ENCODE measurements at places on chromosomes 6 and 20.

GRCh38 chr20:59821201-59821600 lies 112.2 kb downstream of the SYCP2 start:
- DNase-seq = no peak

DNA sequence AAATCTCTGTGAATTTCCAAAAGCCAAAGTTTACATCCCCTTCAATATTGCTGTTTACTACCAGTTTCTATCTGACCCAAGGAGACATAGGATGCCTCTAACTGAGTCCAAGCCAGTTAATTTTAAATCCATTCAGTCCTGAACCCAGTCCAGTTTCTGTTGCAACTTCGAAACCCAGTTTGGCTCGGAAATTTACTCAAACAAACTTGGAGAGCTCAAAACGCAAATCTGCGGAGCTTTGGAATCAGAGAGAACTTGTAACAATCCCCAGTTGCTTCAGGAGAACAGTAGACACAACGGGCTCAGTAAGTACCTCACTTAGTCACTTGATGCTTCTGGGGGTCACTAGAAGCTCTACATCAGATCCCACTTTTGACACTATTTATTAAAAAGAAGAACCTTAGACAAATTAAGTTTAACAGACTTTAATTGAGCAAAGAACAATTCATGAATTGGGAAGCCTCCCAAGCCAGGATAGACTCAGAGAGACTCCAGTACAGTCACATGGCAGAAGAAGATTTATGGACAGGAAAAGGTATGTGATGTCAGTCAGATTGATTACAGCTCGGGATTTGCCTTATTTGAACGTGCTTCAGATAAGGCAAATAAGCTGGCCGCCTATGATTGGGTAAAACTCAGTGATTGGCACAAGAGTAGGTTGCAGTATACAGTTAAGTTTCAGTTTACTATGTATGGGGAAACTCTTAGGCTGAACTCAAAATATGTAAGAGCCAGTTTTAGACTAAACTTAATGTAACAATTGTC lies 118.0 kb downstream of the RFPL4B start:
- no peak for DNase-seq

DNA sequence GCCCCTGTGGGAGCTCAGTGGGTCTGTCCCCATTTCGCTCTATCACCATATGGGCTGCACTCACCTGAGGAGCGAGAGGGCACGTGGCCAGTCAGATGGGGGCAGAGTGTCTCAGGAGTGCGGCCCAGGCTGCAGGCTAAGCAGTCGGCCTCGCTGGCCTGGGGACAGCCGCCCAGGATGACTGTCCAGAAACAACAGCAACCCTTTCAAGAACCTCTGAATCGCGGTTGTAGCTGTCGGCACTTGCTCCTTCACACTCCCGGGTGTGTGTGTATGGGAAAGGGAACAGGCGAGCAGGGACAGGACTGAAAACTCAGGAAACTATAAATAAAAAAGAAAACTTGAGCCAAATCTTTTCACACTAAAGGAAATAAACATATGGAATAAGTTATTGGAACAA lies 63.1 kb downstream of the TFAP2A start:
- no peak for DNase-seq

DNA sequence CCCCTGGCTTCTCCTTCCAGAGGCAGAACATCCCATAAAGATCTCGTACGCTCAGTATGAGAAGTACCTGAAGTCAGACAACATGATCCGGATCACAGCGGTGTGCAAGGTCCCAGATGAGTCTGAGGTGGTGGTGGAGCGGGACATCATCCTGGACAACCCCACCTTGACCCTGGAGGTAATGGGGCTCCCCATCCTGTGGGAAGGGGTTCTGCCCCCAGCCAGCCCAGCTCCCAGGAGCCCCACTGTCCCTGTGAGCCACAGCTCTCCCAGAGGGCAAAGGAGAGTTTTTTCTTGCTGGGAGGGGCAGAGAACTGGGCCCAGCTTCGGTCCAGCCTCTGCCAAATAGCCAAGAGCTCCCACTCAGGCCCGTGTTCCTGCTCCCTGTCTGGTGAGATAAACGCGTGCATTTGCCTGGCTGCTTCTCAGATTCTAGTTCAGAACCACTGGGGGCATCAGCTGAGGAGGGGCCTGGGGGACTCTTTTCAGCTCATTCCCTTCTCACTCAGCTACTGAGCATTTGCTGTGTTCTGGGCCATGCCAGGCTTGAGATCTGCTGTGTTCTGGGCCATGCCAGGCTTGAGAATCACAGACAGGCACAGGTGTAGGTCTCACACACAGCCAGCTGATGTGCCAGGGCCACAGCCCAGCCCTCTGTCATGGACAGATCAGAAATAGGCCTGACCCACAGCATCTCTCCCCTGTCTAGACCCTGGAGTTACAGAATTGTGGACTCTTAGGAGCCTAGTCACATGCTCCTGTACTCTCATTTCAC lies 39.5 kb downstream of the TGM3 start:
- DNase-seq = no peak

DNA sequence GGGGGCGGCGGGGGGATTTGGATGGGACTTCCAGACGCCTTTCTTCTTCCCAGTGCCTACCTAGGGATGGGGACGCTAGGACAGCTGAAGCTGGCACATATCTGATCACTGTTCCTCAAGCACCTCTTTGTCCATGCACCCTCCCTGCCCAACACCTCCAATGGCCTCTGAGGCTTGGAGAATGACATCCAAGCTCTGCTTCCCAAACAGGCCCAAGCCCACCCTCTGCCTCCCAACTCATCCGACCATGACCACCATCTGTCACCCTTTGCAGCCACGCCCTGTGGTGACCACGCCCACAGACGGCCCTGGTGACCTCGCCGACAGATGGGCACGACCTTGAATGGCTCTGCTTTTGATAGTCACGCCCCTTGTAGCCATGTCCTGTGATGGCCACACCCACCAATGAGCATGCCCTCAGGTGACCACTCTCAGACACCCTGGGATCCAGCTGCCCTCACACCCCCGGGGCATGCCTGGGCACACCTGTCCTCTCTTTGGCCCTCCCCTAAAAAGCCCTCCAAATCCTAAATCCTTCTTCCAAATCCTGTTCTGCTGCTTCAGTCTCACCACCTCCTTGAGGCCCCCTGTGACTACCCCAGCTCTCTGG lies 51.0 kb downstream of the SSR1 start:
- DNase-seq = no peak

GRCh38 chr6:148367411-148368024 lies 24.9 kb downstream of the SASH1 start:
- peak; percentile 30 for DNase-seq

DNA sequence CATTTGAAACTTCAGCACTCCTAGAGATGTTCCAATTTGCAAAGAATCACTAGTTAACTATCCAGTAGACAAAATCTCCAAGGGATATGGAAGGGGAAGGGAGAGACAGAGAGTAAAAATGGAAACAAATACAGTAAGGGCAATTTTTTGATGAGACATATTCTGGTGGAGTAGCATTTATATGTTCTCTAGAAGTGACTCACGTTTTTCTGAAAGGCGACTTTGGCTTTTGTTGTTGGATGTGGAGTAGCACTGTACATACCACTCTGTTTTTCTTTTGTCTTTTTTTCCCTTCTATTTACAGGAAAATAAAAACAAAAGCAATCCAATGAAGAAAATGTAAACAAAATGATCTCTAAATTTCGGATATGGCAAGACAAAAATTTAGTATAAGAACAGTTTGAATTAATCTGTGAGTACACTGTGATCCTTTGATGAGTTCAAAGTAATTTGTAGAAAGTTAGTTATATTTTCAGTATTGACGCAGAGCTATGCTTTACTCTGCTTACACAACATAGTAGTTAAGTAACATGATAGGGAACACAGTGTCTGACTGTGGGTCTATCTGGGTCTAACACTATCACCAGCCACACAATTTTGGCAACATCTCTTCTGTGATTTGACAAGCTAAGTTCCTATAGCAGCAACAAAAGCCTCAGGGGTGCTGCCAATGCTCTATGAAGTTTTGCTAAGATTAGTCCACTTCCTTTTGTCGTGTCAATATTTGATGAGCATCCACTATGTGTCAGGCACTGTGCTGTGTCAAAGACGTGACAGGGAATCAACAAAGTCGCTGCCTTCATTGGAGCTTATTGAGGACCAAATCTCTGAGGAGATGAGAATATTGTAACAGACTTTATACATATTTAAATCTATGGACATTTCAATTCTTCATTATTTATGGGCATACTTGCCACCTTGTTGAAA lies 27.3 kb upstream of the TAGAP start:
- DNase-seq = no peak

All from BJ (cell line).